ENCODE measurements at places on chromosomes 11 and 22.
A peak's percentile ranks its signal among the peaks of the same experiment; 100 is the strongest.

- DNase-seq: peak; percentile 40
Observed at GRCh38 chr11:76077575-76078150, 128.6 kb downstream of the WNT11 start.

DNA sequence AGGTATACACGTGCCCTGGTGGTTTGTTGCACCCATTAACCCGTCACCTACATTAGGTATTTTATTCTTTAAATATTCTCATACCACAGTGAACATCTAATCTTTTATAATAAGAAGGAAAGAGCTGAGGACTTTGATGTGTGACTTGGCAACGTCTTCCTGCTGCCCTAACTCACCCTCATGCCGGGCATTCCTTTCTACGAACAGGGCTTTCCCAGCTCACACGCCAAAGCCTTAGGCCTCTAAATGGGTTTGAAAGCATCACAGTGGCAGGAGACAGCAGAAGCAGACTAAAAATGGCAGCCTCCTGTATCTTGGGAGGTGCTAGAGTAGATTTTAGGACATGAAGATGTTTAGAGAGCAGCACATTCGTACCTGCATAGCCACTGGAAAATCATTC, 52.6 kb downstream of the CLTCL1 start:
- no peak for DNase-seq

DNA sequence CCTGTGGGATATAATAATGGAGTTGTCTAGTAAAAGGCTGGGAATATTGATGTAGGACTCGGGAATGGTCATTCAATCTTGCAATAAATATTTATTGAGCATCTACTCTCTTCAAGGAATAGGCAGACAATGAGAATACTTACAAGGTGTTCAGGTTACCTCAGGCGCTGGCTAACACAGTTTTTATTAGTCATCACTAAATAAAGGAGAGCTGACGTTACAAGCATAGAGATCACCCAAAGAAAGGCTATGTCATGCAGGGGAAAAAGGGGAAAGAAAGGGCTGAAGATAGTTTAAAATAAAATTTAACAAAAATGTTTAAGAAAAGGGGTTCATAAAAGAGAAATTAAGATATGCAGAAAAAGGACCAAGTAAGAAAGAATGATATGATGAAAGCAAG, 15.8 kb upstream of the CTSC start:
- no peak for DNase-seq

GRCh38 chr11:702462-703461, 3.3 kb upstream of the EPS8L2 start:
- no peak for DNase-seq

GRCh38 chr11:47688111-47688510, 27.1 kb downstream of the AGBL2 start:
- DNase-seq: no peak

GRCh38 chr11:844693-845644, 2.3 kb downstream of the TSPAN4 start:
- peak; percentile 89 for DNase-seq

DNA sequence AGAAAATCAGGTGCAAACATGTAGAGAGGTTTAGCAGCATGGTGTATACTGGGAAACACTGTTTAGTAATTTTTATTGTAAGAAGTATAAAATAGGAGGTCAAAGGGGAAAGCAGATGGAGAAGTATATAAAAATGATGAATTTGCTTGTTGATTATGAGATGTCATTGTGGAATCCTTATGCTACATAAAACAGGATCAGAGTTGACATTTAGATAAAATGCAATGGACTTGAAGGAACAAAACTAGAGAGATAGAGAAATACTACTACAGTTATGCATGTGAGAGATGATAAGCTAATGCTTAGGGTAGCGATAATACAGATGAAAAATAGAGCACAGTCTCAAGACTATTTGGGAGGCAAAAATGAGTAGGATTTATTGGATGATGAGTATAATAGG, 191.9 kb upstream of the CTSC start:
- no peak for DNase-seq

GRCh38 chr22:28279888-28280287, 360.8 kb upstream of the PITPNB start:
- peak; percentile 43 for DNase-seq

DNA sequence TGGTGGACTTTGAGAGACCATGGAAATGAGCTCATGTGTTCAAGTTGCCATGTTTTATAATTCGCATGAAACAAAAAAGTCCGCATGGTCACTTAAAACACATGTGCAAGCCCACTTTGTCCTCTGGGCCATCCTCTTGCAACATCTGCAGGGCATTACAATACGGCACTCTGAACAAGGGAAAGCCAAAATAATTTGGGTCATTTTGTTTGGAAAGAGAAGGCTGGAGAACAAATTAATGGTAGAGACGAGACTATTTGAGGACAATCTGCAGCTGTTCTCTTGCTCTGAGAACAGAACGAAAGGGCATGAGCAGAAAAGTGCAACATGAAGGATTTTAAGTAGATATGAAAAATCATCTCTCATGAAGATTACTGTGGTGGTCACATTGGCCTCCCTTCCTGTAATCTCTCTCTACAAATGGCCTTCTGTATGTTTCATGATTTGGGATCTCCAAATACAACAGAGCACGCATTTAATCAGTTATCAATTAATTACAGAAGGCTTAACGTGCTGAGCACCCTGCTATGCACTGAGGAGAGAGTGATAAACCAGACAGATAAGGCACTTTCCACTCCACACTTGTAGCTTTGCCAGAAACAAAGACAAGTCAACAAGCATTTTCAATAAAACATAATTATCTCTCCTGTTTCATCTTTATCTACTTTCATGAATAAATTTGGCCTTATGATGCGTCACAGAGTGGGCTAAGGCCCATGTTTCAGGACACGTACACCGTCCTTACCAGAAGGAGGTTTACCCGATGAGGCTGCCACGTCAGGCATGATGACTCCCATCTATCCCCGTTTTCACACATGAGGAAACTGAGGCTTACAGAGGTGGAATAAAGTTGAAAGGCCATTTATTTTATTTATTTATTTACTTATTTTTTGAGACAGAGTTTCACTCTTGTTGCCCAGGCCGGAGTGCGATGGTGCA, 384.1 kb downstream of the LARGE1 start:
- DNase-seq: no peak

DNA sequence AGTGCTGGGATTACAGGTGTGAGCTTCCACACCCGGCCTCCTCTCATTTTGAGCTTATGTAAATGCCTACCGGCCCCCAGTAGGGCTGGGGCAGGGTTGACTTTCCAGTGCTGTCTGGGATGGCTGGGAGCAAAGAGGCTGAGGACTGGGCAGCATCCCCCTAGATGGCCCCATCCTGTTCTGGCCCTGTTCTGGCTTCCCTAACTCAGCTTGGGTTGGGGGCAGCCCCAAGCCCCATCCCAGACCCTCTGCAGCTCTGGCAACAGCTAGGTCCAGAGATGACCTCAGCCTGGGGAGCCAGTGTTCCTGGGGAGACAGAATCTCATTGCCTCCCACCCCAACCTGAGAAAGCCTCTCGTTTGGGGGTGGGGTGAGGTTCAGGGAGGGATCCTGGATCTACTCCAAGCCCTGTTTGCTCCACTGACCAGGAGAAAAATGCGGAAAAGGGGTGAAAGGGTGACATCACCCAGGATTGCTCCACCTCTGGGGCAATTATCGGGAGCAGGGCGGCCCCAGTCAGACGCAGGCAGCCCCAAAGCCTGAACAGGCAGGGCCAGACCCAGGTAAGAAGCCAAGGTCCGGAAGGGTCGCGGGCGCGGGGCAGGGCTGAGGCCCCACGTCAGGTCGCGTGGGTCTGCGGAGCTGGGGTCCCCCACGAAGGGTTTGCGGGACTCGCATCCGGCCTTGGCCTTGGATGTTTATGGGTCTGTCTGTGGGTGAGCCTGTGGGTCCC, at the start of gene PNPLA2:
Gene PNPLA2 (plus strand): TSS at position 519 of the 733 bp plus-strand sequence. CDS start 805 bp downstream, outside the sequence.
- peak; percentile 59 for DNase-seq

DNA sequence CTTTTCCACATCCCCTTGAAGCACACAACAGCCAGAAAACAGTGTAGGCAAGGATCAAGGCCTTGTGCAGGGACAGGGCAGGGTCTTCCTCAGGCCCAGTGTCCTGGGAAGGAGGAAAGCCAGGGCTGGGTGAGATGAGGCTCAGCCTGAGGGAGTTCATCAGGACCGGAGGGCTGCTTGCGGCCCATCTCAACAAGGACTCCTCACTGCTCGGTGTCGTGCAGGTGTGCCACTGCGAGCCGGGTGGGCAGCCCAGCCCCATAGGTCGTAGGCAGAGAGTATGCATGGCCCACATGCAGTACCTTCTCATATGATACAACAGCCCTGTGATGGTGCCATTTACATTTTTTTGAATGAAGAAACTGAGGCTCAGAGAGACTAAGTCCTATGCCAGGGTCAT, 12.9 kb downstream of the SHISA8 start:
- DNase-seq: no peak

DNA sequence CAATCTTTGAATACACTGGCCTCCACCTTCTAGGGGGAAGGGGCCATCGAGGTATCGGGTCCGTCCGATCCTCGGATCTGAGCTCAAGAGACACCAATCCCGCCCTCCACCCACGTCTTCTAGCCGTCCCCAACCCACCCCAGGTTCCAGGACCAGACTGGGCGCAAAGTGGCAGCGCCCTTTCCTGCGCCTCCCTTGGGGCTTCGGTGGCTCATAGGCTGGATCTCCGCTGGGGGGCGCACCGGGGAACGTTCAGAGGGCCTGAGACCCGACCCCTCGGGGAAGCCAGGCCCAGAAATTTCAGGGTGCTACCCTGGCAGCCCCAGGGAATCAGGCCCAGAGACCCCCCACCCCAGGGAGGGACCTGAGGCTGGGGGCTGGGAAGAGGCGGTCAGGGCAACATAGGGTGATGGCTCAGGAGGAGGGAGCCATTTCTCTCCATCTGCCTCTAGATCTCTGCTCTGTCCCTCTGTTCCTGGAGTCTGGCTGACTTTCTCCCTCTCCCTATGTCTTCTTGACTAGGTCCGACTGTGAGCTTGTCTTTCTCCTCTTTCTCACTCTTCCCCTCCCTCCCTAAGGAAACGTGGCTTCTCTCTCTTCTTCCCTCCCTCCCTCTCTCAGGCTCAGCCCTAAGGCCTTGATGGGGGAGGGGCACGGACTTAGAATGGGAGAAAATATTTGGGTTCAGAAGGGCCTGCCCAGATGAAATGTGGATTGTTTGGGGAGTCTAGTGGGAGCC, 1.1 kb downstream of the CREB3L1 start:
- peak; percentile 72 for DNase-seq

DNA sequence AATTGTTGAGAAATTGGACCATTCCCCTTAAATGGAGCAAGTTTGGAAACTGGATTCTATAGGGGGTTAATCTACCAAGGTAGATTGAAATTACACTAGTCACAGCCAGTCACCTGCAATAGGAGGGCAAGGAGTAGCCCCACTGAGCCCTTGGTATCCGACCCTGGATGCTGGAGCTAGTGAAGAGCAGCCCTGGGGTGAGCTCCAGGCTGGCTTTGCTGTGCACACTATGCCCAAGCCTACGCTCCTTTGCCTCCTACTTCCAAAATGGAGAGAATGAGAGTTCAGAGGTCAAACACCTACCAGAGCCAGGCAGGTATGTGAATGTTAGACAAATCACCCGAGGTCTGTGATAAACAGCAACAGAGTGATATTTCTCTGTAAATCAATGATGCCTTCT, 23.7 kb downstream of the SNU13 start:
- DNase-seq: no peak

DNA sequence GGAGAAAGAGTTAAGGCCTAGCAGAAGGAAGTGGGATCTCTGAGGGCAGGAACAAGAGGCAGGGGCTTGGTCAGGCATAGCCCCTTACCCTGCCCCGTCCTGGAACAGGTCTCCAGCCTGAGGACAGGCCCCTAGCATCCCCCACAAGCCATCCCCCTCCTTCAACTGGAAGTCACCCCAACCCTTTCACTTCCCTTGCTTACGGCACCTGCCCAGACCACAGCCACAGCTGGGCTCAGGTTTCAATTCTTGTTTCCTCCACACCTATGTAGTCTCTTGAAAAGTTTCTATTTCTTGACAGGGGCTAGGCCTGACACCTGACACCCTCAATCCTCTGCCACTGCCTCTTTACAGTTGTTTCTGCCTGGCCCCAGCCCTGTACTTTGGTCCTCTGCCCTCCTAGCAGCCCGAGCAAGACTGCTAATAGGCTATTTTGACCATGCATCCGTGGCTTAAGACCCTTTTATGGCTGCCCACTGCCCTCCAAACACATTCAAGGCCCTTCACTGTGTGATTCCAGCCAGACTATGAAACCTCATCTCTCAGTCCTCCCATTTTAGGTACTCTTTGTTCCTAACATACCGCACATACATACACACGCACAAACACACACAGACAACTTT, 10.9 kb upstream of the FCHSD2 start:
- DNase-seq: no peak

- DNase-seq: no peak
Observed at GRCh38 chr11:63592975-63593395, 21.2 kb downstream of the PLAAT3 start.
